NCI-H748 treated with DMSO at 0.1 percent for 48 hours (cell line): ENCODE measurements at places on chromosomes 7 and 10.

- no peak for DNase-seq
These were observed 70.2 kb downstream of the AHCYL2 start for GRCh38 chr7:129295015-129295423.

DNA sequence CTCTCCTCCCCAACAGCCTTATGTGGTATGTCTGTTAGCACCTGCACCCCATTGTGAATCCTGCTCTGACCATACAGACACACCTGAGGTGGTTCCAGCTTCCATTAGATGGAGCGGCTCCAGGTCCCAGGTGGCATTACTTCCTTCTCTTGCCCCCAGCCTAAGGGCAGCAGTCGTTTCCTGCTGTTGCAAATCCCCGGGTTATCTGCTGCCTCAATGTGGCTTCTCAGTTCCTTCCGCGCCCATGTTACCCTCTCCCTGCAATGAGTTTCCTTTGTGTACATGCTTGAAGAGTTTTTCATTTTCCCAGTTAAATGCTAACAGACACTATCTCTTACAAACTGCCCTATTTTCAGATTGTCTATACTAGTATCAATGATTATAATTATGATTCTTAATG is 62.8 kb upstream of the PRKCQ start:
- DNase-seq = no peak

GRCh38 chr7:30525429-30525828 is 20.8 kb upstream of the GGCT start:
- no peak for DNase-seq

DNA sequence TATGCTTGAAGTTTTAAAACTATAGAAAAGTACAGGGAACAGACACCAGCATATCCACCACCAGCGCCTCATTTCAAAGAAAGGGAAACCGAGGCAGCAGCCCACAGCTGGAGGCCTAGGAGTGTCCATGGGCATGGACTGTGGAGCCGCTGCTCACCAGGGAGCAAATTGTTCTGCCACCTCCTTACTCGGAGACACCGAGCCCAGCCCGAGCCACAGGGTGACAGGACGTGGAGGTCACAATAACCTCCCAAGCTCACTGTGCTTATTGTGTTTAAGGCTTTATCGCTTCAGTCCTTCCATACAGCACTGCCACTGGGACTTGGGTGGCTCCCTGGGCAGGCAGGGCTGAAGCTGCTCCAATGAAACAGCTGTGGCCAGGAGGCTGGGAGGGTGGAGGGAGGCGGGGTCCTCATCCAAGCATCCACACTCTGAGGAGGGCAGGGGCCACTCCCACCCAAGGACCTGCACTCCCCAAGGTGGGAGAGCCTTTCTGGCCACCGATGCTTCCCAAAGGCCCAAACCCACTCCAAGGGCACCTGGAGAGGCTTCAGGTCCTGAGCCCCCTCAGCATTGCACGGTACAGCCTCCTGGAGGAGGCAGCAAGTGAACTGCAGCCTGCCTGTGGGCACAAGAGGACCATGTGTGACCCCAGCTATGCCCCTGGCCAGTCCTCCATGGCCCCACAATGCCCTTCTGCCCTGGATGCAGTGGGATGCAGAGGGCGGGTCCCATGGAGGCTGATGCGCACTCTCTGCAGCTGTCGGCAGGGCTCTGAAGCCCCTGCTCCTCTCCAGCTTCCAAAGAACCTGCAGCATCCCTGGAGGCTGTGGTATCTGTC is 38.7 kb upstream of the RET start:
- no peak for DNase-seq

DNA sequence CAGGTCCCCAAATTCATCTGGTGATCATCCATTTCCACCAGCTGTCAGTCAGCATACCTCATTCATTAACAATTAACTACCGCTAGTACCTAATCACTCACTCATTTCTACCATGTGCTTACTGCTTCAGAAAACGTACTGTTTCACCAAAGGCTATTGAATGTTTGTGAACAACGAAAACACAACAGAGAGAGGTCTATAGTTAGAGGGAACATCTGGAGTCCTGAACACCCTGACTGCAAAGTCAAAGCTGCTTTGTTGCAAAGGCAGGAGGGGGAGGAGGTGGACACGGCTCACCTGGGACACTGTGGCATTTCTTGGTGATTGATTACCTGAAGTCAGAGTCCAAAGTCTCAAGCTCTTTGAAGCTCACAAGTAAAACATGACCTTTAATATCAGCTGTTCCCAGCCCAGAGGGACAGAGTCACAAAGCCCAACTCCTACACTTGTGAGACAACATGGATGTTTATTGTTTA is 342.3 kb upstream of the ADARB2 start:
- no peak for DNase-seq

DNA sequence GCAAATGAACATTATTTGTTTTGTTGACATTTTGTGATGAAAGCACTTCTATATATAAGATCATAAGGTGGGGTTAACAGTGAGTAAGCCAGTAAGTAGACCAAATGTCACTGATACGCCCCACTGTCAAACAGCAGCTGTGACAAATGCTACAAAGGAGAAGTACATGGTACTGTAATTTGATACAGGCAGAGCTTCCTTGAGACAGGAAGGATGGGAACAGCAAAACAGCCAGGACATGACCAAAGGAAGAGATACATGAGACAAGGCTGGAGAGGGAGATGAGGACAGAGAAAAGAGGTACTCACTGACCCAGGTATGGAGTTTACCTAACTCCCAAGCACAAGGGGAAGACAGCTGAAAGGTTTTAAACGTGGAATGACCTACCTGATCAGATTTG is 127.0 kb downstream of the SRPK2 start:
- DNase-seq = peak; percentile 10

DNA sequence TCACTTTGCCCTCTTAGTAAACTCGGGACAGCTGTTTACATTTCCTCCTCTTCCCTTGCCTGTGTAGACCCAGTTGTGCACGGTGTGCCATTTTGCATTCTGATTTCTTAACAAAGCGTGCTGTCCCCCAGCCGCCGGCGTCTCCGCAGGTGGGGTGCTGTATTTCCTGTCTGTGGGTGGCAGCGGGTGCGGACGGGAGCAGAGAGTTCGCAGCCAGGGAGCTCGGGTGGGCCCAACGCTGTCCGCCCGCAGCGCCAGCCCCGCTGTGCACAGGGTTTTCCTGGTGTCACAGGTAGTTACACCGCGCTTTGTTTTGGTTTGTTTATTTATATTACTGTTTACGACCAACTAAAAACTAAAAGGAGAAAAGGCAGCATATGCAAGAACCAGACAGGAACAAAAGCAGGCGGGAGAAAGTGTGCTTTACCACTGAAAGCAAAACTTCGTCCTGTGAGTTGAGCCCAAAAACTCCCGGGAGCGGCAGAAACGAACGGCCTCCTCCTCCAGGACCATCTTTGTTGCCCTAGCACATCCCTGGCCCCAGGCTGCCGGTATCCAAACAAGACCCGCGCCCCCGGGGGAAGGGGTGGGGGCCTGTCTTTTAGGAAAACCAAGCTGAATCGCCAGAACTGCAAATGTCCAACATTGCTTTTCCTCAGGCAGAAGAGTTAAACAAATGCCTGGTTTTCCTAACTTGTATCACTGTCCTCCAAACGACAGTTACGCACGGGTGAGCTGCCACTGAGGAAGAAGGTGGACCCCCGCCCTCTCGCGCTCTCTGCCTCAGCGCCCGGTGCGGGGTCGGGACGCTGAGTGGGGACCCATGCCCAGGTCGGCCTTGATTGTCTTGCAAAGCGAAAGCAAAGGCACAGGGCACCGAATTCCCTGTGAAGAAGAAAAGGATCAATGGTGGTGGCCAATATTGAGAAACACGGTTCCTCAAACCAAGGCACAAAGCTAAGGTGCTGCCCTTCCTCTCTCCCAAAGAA is 45.9 kb upstream of the DRGX start:
- DNase-seq = no peak
